Effector CD4-positive, alpha-beta T cell (primary cell): ENCODE measurements at places on chromosomes 4 and X.

GRCh38 chr4:143285696-143286437, 50.8 kb upstream of the GAB1 start:
- DNase-seq, result no peak

DNA sequence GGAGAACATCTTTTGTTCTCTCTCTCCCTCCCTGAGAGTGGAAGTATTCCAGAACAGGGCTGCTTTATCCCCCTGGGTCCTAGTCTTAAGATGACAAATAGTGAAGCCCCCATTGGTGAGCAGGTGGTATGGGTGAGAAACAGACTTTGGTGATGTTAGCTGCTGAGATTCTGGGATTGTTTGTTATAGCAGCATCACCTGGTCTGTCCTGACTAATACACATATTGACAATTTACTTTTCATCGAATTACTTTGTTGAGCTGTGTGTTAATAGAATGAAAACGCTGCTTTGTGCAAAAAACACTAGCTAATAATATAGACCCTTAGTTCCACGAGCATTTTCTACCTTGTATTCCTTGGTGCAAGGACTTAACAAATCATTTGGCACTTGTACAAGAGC, 133.5 kb downstream of the ASMT start:
- no peak for DNase-seq

DNA sequence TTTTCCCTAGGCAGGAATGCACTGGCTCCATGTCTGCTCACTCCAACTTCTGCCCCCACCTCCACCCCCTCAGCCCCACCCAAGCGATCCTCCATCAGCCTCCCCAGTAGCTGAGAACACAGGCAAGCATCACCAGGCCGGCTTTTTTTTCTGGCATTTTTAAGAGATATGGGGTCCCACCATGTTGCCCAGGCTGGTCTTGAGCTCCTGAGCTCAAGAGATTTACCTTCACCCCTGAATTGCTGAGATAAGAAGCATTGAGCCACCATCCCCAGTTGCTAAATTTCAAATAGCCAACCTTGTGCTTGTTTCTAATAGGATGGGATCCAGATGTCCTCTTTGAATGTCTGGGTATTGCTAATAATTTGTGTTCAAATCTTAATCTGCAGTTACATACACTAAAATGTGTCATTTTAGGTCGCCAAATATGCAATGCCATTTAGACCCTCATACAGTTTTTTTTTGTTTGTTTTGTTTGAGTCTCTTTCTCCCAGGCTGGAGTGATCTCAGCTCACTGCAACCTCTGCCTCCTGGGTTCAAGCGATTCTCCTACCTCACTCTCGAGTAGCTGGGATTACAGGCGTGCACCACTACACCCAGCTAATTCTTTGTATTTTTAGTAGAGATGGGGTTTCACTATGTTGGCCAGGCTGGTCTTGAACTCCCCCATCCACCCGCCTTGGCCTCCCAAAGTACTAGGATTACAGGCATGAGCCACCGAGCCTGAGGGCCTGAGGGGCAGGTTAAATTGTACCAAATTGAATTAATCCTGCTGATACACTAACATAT, 8.8 kb downstream of the LARP7 start:
- DNase-seq, result no peak

GRCh38 chrX:70508296-70508911, 63.8 kb downstream of the DLG3 start:
- DNase-seq, result no peak

- no peak for DNase-seq
These were observed 332.7 kb upstream of the IGFBP7 start for GRCh38 chr4:57442831-57443291.

- no peak for DNase-seq
These were observed 9.9 kb downstream of the OGT start for GRCh38 chrX:71542825-71543224.

- no peak for DNase-seq
These were observed 152.1 kb downstream of the SLIT2 start for GRCh38 chr4:20403846-20404245.
